ENCODE measurements at places on chromosomes 16 and 17. TPM values are rescaled to one million over a fixed set of nuclear protein-coding genes. Genes with fewer than 3 reads are reported as not detected.

TEKT1 gene
- not detected for total RNA-seq

PDP2 gene
- 5.6 TPM for total RNA-seq

ZNHIT3 gene
- 33.7 TPM for total RNA-seq

LRRC37A gene
- 4.5 TPM for total RNA-seq

RUNDC3A gene
- 2.0 TPM for total RNA-seq

RHBDL1 gene
- total RNA-seq, result 0.95 TPM

TRPV2 gene
- total RNA-seq, result 6.8 TPM

GALR2 gene
- total RNA-seq, result not detected

HEATR9 gene
- not detected for total RNA-seq

WNT3 gene
- 0.90 TPM for total RNA-seq

TRPV3 gene
- 5.1 TPM for total RNA-seq

RNF227 gene
- total RNA-seq, result 4.2 TPM

PPM1E gene
- 1.3 TPM for total RNA-seq

NEURL4 gene
- 20.9 TPM for total RNA-seq

TBC1D26 gene
- total RNA-seq, result 1.3 TPM

ZNF287 gene
- total RNA-seq, result 18.2 TPM

OR4D1 gene
- not detected for total RNA-seq

DNAAF8 gene
- 1.3 TPM for total RNA-seq

SNX20 gene
- 1.4 TPM for total RNA-seq

NUPR1 gene
- 4.1 TPM for total RNA-seq

ABCA8 gene
- 107 TPM for total RNA-seq

FNDC8 gene
- total RNA-seq, result not detected

RNU2-1 gene
- not detected for total RNA-seq

PDILT gene
- not detected for total RNA-seq

SLC5A2 gene
- total RNA-seq, result 0.42 TPM

TBX2 gene
- 26.4 TPM for total RNA-seq

PDE6G gene
- total RNA-seq, result not detected

CRYM gene
- 12.6 TPM for total RNA-seq

SYCE1L gene
- 0.90 TPM for total RNA-seq

GPR142 gene
- not detected for total RNA-seq

ATP2C2 gene
- 5.0 TPM for total RNA-seq

KRTAP4-3 gene
- total RNA-seq, result not detected

ENPP7 gene
- not detected for total RNA-seq

POLR2C gene
- total RNA-seq, result 54.9 TPM

ITGAD gene
- total RNA-seq, result 0.21 TPM

TMEM235 gene
- not detected for total RNA-seq
